Kidney (tissue), 22 donors: ENCODE measurements at places on chromosomes 7 and 10. TPM values are rescaled to one million over a fixed set of nuclear protein-coding genes. Genes with fewer than 3 reads are reported as not detected.

RARRES2 gene
- 104 TPM for total RNA-seq

PAPSS2 gene
- 84.2 TPM for total RNA-seq

ANKRD7 gene
- 3.0 TPM for total RNA-seq

KCNIP2 gene
- total RNA-seq = 3.4 TPM

CPED1 gene
- total RNA-seq = 16.9 TPM

PTF1A gene
- total RNA-seq = not detected

DNA sequence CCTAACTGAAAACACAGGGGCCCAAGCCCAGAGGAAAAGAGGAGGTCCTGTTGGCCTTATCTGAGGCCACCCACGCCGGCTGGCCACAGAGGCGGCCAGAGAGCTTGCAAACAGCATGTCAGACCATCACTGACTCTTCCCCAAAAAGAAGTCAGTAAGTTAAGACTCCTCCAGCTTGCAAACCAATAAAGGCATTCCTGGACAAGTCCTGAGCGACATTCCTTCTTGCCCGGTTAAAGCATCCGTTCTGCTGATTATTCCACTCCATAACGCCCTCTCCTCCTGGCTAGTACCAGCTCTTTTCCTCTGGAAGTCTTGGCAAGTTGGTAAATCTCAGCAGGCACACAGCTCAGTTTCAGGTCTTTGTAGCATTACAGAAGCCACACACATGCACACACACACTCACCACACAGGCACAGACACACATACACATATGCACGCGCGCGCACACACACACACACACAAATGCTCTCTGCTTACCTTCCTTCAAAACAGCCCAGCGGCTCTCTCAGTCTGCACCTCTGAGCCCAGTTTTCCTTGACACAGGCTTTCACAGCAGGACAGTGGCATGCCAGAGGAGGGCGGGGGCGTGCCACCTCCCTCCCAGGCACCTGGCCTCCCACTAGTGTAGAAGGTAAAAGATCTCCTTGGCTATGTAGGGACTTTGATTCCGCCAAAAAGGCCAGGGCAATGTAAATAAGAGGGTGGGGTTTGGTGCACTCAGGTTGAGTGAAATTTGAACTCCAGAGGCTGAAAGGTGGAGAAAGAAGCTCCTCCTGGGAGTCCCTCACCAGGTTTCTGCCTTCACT, 201.4 kb downstream of the TNS3 start:
- H3K4me3 ChIP-seq = peak overlapping the region; percentile 34
- peak overlapping the region; percentile 70 for H3K27ac ChIP-seq
- peak; percentile 56 for DNase-seq
- no peaks in the 10 kb centered on the region for H3K27me3 ChIP-seq

GRCh38 chr7:66741710-66742049, 1.1 kb downstream of the RABGEF1 start:
- H3K4me3 ChIP-seq = peak overlapping the region; percentile 91
- peak; percentile 28 for DNase-seq
- no peaks in the 10 kb centered on the region for H3K36me3 ChIP-seq
- no peak overlapping the region for H3K27ac ChIP-seq

GRCh38 chr7:4519819-4520520, 162.1 kb upstream of the FOXK1 start:
- no peak overlapping the region for H3K27ac ChIP-seq
- H3K27me3 ChIP-seq = no peaks in the 10 kb centered on the region
- H3K36me3 ChIP-seq = no peaks in the 10 kb centered on the region

- H3K4me3 ChIP-seq = no peak overlapping the region
- H3K27ac ChIP-seq = no peak overlapping the region
- H3K4me1 ChIP-seq = no peaks in the 10 kb centered on the region
- H3K36me3 ChIP-seq = no peaks in the 10 kb centered on the region
- DNase-seq = no peak
Observed at GRCh38 chr7:55509322-55509721, 63.0 kb downstream of the VOPP1 start.

DNA sequence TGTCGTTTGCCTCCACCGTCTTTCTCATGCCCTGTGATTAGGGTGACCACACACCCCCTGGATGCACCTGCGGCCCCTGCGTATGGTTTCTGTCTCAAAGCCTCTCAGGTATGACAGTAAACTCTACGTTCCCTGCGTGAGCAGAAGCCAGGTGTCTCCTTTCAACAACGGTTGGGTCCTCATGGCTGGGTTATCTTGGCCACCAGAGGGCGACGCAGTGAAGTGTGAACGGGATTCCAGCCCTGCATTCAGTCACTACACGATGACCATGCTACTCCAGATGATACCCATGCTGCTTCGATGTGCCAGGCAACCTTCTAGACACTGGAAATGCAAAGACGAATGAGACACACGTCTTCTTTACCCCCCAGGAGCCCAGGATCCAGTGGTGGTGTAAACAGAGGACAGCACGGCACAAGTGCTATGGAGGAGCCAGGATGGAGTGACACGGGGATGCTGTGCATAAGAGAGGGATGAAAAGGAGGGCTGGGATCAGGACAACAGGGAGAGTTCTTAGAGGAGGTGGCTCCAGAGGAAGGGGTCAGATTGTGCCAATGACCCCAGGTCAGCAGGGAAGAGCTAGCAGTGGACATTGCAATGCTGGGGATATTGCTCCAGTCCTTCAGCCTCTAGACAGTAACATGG, 228.1 kb upstream of the PFKP start:
- no peak for DNase-seq
- no peaks in the 10 kb centered on the region for H3K27me3 ChIP-seq
- no peak overlapping the region for H3K4me3 ChIP-seq
- no peaks in the 10 kb centered on the region for H3K36me3 ChIP-seq
- H3K27ac ChIP-seq = no peak overlapping the region

DNA sequence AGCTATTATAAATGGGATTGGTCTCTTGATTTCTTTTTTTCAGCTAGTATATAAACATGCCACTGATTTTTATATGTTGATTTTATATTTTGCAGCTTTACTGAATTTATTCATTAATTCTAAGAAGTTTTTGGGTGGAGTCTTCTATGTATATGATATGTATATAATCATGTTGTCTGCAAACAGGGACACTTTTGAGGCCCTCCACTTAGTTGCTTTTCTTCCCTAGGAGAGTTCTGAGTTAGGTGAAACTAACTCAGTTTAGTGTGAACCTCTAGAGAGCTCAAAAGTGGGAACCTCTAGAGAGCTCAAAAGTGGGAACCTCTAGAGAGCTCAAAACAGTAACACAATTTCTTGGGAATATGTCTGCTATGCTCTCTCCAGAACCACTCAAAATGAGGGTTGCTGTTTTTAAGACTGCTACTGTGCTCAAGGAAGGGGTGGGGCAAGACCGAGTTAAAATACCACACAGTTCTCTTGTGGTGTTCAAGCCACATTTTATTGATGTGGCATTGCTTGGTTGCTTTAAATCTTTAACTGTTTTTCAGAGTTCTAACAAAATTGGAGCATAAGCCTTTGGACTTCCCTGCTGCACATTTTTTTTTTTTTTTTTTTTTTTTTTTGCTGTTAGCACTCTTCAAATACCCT, 13.2 kb downstream of the CCDC7 start:
- H3K27ac ChIP-seq = no peak overlapping the region
- H3K27me3 ChIP-seq = no peaks in the 10 kb centered on the region
- H3K36me3 ChIP-seq = peaks cover 3% of the 10 kb centered on the region
- no peaks in the 10 kb centered on the region for H3K4me1 ChIP-seq
- no peak for DNase-seq

- no peaks in the 10 kb centered on the region for H3K4me1 ChIP-seq
- H3K27me3 ChIP-seq = no peaks in the 10 kb centered on the region
- no peak overlapping the region for H3K4me3 ChIP-seq
- H3K36me3 ChIP-seq = no peaks in the 10 kb centered on the region
- DNase-seq = no peak
Observed at GRCh38 chr7:17368856-17369524, 70.5 kb downstream of the AHR start.

- no peaks in the 10 kb centered on the region for H3K36me3 ChIP-seq
- H3K27ac ChIP-seq = no peak overlapping the region
- no peak for DNase-seq
- no peak overlapping the region for H3K4me3 ChIP-seq
Observed at GRCh38 chr7:40213856-40214255, 79.1 kb downstream of the SUGCT start.

DNA sequence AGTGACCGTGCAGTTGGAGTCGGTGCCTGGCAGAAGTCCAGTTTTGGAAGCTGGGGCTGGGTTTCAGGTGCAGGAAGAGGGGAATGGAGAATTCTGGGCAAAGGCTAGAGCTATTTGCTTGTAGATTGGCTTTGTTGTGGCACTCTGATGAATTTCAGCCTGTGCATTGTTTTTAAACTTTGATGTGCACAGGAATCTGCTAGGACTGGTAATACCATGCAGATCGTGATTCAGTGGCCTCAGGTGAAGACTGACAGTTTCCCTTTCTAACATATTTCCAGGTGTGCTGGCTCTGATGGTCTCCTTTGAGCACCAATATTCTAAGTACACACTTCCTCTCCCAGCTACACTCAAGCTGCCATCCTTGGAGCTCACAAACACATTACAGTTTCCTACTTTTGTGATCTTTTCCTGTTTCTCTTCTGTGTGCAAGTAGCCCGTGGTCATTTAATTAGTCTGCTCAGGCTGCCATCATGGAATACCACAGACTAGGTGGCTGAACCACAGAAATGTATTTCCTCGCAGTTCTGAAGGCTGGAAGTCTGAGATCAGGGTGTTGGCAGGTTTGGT, 55.6 kb downstream of the NOC3L start:
- H3K36me3 ChIP-seq = no peaks in the 10 kb centered on the region
- no peaks in the 10 kb centered on the region for H3K27me3 ChIP-seq
- no peak overlapping the region for H3K27ac ChIP-seq

DNA sequence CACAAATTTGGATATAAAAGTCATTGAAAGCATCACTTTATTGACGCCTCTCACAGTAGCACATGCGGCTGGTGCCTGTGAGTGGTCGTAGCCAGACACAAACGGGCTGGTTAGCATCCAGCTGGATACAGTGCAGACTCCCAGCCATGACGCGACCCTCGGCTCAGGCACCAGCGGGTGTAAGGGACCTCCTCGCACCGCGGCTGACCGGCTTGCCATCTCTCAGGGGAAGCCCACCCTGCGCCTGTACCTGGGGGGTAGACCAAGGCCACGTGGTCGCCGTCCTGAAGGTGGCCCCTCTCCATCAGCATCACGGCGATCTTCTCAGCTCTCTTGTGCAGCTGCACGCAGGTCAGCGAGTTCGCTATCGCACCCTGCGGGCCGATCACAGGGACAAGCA, 213.8 kb downstream of the ZMYND11 start:
- no peaks in the 10 kb centered on the region for H3K4me1 ChIP-seq
- no peak overlapping the region for H3K27ac ChIP-seq
- H3K27me3 ChIP-seq = no peaks in the 10 kb centered on the region
- H3K4me3 ChIP-seq = no peak overlapping the region
- DNase-seq = no peak

GRCh38 chr10:26528048-26528447, 89.9 kb downstream of the APBB1IP start:
- H3K4me1 ChIP-seq = no peaks in the 10 kb centered on the region
- H3K36me3 ChIP-seq = no peaks in the 10 kb centered on the region
- no peak for DNase-seq
- no peak overlapping the region for H3K4me3 ChIP-seq

DNA sequence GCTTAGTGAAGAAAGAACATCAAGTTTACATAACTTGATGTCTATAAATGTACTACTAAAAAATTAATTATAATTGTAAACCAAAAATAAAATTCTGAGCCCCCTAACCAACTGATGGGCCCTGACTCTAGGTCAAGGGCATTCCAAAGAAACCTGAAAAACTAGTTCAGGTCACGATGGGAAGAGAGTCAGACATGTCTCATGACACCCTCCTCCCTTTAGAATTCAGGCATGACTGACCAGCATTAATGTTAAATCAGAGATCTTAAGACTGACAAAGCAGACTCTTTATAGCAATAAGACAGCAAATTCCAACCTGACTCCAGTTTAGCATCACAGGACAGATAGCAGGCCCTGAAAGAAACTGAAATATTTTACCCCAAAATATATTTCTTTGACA, 21.6 kb upstream of the OTUD1 start:
- H3K27ac ChIP-seq = no peak overlapping the region
- DNase-seq = peak; percentile 69
- no peaks in the 10 kb centered on the region for H3K4me1 ChIP-seq
- H3K27me3 ChIP-seq = no peaks in the 10 kb centered on the region
- no peak overlapping the region for H3K4me3 ChIP-seq

DNA sequence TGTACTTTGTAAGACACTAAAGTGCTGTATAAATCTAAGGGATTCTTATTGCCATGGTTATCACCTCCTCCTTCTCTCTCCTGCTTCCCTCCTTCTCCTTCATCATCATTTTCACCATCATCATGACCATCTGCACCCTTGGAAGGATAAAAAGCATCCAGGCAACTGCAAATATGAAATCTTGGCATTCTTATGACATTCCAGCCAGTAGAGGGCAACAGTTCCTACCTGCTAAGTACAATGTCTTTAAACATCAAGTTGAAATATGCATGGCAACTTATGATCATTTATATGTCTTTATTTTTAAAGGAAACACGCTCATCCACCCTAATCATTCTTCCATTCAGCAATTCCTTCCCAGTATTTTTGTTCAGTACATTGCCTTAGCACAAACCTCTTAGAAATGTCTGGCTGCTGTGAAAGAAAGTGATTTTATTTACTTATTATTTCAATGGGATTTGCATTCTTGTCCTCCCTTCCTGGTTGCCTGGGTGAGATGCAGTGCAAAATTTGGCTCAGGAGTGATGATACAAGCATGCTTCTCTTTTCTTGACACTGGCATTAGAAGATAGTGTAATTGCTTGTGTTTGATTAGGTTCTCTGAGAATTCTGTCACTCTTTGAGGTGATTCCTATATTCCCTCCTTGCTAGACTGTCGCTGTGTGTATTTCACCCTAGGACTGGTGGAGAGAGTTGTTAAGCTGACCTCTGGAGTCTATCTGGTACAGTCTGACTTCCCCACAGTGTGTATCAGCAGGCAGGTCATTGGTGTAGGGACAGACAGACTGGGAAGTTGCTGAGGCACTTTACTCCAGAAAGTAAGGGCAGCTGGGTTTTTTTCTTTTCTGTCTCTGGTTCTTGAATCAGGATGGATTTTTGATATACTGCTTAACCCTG, 188.5 kb upstream of the BMPER start:
- H3K4me1 ChIP-seq = no peaks in the 10 kb centered on the region
- H3K27me3 ChIP-seq = no peaks in the 10 kb centered on the region
- no peak overlapping the region for H3K27ac ChIP-seq
- no peaks in the 10 kb centered on the region for H3K36me3 ChIP-seq
- DNase-seq = no peak
- no peak overlapping the region for H3K4me3 ChIP-seq
